ENCODE measurements at places on chromosomes 2 and 18. TPM values are rescaled to one million over a fixed set of nuclear protein-coding genes. Genes with fewer than 3 reads are reported as not detected.

- H3K4me1 ChIP-seq = no peaks in the 10 kb centered on the region
- no peaks in the 10 kb centered on the region for H3K36me3 ChIP-seq
- H3K27ac ChIP-seq = no peak overlapping the region
These were observed 8.2 kb upstream of the KIAA2012 start for GRCh38 chr2:202064881-202065230.

DNA sequence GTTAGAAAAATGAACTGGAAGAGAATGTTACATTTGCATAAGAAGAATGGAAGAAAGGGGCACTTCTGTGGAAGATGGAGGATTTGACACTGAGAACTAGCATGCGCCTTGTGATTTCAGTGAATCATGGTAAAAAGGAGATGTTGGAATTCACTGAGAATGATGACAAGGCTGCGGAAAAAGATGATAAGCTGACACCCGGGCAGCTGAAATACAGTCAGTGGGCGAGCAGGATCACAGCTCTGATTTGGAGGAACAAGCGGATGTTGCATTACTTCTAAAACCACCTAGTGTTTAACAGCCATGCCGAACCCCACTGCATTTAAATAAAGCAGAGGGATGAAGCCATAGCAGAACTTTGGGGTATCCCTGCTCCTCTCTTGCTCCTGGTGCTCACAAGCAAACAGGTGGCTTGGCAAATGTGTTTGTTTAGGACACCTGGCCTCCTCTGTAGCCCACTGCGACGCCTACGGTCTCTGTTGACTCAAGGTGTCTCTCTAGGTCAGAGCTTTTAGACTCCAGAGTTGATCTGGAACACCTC, 134.9 kb downstream of the NDUFA10 start:
- no peak for DNase-seq
- no peaks in the 10 kb centered on the region for H3K36me3 ChIP-seq
- no peaks in the 10 kb centered on the region for H3K4me1 ChIP-seq
- peaks cover 61% of the 10 kb centered on the region for H3K27me3 ChIP-seq

DNA sequence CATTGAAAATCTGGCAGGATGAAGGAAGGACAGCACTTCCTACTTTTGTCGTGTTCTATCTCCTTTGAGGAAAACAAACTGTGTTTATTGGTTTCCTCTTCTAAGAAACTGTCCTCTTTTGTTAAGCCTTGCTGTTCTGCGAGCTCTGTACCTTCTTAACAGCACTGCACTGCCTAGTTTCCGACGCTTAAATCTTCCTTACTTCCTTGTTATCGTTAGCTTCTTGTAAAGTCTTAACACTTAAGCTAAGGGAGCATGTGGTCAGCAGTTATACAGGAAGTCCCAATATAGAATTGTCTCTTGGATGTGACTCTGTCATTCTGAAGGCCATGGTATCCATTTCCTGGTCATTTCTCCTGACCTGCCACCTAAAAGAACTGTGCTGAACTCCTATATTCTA, 552.8 kb upstream of the NRP2 start:
- H3K36me3 ChIP-seq = no peaks in the 10 kb centered on the region
- DNase-seq = no peak
- no peak overlapping the region for H3K4me3 ChIP-seq
- no peak overlapping the region for H3K27ac ChIP-seq
- H3K27me3 ChIP-seq = no peaks in the 10 kb centered on the region
- H3K4me1 ChIP-seq = no peaks in the 10 kb centered on the region

GRCh38 chr2:86523491-86523890, 39.8 kb downstream of the CHMP3 start:
- DNase-seq = no peak
- H3K27me3 ChIP-seq = no peaks in the 10 kb centered on the region
- no peaks in the 10 kb centered on the region for H3K36me3 ChIP-seq

DNA sequence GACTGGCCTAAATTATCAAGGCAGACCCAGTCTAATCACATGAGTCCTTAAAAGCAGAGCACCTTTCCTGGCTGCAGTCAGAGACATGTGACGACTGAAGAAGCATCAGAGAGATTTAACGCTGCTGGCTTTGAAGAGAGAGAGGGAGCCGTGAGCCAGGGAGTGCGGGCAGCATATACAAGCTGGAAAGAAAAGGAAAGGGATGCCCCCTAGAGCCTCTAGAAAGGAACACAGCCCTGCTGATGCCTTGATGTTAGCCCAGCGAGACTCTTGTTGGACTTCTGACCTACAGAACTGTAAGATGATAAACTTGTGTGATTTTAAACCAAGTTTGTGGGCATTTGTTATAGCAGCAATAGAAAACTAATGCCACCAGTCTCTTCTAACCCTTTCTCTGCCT, 58.1 kb downstream of the HEATR5B start:
- no peak overlapping the region for H3K27ac ChIP-seq
- no peaks in the 10 kb centered on the region for H3K27me3 ChIP-seq
- H3K4me3 ChIP-seq = no peak overlapping the region
- H3K4me1 ChIP-seq = no peaks in the 10 kb centered on the region
- no peaks in the 10 kb centered on the region for H3K36me3 ChIP-seq
- no peak for DNase-seq

DNA sequence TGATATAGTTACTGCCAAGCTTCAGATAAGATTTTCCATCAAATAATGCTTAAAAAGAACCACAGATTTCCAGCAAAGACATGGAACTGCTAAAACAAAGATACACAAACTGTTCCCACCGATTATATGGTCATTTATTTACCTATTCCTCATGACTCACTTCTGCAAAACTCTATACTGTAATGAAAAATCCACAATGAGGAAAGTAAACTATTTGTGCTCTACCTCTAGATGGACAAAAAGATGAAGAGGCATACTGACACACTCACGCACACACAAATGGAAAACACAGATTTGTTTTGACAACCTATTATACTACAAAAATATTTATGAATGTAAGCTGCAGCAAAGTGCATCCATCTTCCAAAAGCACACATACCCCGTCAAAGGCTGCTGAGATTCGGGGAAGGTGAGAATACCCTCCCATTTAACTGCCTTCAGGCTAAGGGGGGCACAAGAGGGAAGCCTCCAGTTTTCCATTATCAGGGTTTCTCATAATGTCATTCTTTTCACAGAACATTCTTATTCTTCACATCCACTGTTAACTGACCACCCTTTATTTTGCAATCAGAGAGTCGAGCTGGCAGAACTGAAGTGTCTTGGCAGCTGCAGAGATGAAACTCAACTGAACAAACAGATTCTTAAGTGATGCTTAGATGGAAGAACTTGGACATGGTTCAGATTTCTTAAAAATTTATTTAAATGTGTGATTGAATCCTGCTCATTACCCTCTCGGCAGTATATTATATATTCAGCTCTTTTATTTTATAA, 115.9 kb upstream of the TANK start:
- no peak overlapping the region for H3K27ac ChIP-seq
- DNase-seq = no peak
- peaks cover 7% of the 10 kb centered on the region for H3K4me1 ChIP-seq
- H3K36me3 ChIP-seq = no peaks in the 10 kb centered on the region
- peaks cover 14% of the 10 kb centered on the region for H3K27me3 ChIP-seq
- no peak overlapping the region for H3K4me3 ChIP-seq

GRCh38 chr2:68121873-68122679, 35.6 kb upstream of the PNO1 start:
- peak; percentile 87 for DNase-seq
- no peaks in the 10 kb centered on the region for H3K36me3 ChIP-seq
- no peaks in the 10 kb centered on the region for H3K27me3 ChIP-seq
- H3K4me1 ChIP-seq = no peaks in the 10 kb centered on the region
- H3K4me3 ChIP-seq = no peak overlapping the region

GRCh38 chr18:56982766-56983165, 164.1 kb upstream of the BOD1L2 start:
- no peaks in the 10 kb centered on the region for H3K27me3 ChIP-seq
- H3K4me3 ChIP-seq = no peak overlapping the region
- H3K27ac ChIP-seq = no peak overlapping the region
- DNase-seq = no peak
- H3K36me3 ChIP-seq = no peaks in the 10 kb centered on the region

DNA sequence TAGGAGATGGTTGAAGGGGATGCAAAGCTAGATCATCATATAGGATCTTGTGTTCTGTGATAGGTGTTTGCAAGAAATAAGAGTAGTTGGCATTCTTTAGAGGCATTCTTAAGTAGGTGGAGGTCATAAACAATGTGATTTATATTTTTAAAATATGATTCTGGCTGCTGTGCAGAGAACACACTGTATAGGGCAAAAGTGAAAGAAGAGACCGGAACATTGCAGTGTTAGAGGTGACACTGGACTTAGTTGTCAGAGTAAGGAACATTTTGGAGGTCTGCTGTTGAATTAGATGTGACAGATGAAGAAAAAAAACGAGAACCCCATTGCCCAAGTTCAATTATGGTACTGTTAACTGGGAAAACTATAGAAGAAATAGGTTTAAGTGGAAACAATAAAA, 37.7 kb downstream of the HAT1 start:
- H3K27me3 ChIP-seq = no peaks in the 10 kb centered on the region
- H3K36me3 ChIP-seq = no peaks in the 10 kb centered on the region
- H3K4me1 ChIP-seq = peaks cover 8% of the 10 kb centered on the region
- no peak for DNase-seq
- no peak overlapping the region for H3K27ac ChIP-seq

DNA sequence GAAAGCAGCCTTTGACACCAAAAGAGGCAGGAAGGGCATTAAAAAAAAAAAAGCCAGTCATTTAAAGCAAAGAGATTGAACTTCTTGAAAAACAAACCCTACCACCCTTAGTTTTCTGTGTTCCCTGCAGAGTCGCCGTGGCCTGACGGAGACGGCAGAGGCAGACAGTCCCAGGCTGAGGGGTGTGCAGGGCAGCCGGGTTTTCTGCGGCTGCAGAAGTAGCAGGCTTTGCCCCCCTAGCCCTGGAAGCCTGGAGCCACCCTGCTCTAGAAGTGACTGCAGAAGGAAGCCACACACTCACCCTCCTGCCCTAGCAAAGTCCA, 2.8 kb downstream of the INPP5D start:
- no peak for DNase-seq
- no peaks in the 10 kb centered on the region for H3K36me3 ChIP-seq
- H3K4me3 ChIP-seq = no peak overlapping the region
- no peak overlapping the region for H3K27ac ChIP-seq
- H3K4me1 ChIP-seq = no peaks in the 10 kb centered on the region

GRCh38 chr2:237184919-237185552, 99.3 kb downstream of the COPS8 start:
- no peak overlapping the region for H3K4me3 ChIP-seq
- no peak for DNase-seq
- peaks cover 18% of the 10 kb centered on the region for H3K4me1 ChIP-seq

GRCh38 chr2:130756053-130756873, 923 bp downstream of the AMER3 start:
- no peak overlapping the region for H3K27ac ChIP-seq
- H3K36me3 ChIP-seq = peaks cover 4% of the 10 kb centered on the region
- no peaks in the 10 kb centered on the region for H3K4me1 ChIP-seq
- H3K4me3 ChIP-seq = no peak overlapping the region

DNA sequence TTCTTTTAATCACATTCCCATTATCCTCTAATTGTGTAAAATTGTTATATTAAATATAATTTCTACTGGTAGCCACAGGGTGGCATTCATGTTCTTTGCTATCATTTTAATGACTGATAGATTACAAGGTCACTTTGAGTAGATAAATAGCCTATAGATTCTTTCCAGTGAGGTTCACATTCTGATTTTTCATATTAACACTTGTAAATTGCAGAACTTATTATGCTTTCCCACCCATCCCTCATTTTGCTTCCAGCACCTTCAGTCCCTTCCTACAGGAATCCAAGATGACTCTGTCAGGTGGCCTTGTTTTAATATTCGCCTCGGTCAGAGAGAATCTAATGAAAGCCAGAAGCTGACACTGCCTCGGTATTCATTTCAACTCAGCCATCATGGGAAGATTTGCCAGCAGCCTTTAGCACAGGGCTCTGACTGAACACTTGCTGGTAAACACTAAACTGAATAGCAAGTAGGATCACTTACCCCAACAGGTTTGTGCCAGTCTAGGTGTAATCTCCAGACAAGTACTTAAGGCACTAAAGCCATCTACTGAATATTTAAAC, 101.2 kb upstream of the FSHR start:
- no peaks in the 10 kb centered on the region for H3K27me3 ChIP-seq
- H3K4me1 ChIP-seq = no peaks in the 10 kb centered on the region
- no peak overlapping the region for H3K4me3 ChIP-seq
- H3K27ac ChIP-seq = no peak overlapping the region

GRCh38 chr2:122263746-122264145, 508.3 kb downstream of the TSN start:
- DNase-seq = no peak
- no peak overlapping the region for H3K27ac ChIP-seq
- no peaks in the 10 kb centered on the region for H3K4me1 ChIP-seq
- H3K36me3 ChIP-seq = no peaks in the 10 kb centered on the region
- H3K27me3 ChIP-seq = no peaks in the 10 kb centered on the region

- H3K36me3 ChIP-seq = no peaks in the 10 kb centered on the region
- H3K4me1 ChIP-seq = peaks cover 10% of the 10 kb centered on the region
- H3K4me3 ChIP-seq = no peak overlapping the region
- H3K27me3 ChIP-seq = no peaks in the 10 kb centered on the region
- no peak for DNase-seq
- H3K27ac ChIP-seq = peak overlapping the region; percentile 14
These were observed 41.3 kb upstream of the GBX2 start for GRCh38 chr2:236209535-236209934.

DNA sequence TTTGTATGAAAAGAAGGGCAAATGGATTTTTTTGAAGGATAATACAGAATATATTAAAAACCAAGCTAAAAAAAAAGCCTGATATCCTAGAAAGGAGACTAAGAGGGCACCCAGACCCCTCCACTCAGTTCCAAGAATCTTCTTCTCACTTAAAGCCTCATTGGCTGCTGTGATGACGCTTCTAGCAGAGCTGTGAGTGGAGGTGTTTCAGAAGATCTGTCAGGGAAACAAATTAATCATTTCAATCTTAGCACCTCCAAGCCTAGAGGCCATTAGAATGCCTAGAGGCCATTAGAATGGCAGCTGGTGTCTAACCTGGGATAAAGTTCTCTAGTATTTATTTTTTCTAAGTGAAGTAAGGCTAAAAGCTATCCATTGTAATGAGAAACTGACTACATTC, 164.2 kb upstream of the TMEM200C start:
- no peaks in the 10 kb centered on the region for H3K27me3 ChIP-seq
- no peaks in the 10 kb centered on the region for H3K36me3 ChIP-seq
- no peaks in the 10 kb centered on the region for H3K4me1 ChIP-seq
- no peak for DNase-seq
- no peak overlapping the region for H3K4me3 ChIP-seq
- H3K27ac ChIP-seq = no peak overlapping the region

GRCh38 chr18:8453528-8453927, 155.7 kb upstream of the RAB12 start:
- DNase-seq = no peak
- no peaks in the 10 kb centered on the region for H3K36me3 ChIP-seq
- peaks cover 48% of the 10 kb centered on the region for H3K27me3 ChIP-seq
- no peak overlapping the region for H3K27ac ChIP-seq

The SCYGR4 gene
- not detected for total RNA-seq

The STARD6 gene
- total RNA-seq = not detected

The LHCGR gene
- total RNA-seq = not detected

The SLC9A4 gene
- total RNA-seq = 0.12 TPM

The C1GALT1C1L gene
- total RNA-seq = 1.3 TPM
